ENCODE measurements at places on chromosomes 12 and 14.

DNA sequence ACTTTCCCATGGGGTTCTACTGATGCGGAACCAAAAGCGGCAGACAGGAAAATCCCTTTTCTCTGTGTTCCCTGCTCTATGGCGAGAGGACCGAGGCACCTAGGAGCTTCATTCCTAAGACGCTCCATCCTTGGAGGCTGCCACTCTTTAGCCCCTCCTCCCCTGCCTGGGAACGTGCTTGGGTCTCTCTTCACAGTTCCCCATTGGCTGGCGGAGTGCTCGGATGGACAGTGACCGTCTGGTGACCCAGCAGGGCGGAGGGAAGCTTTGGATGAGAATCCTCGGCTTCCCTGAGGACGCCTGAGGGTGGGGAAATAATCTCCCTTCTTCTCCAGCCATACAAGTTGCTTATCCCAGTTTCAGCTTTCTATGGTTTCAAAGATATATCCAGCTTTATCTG lies 37.3 kb downstream of the KCNA5 start:
- ATAC-seq = no peak

DNA sequence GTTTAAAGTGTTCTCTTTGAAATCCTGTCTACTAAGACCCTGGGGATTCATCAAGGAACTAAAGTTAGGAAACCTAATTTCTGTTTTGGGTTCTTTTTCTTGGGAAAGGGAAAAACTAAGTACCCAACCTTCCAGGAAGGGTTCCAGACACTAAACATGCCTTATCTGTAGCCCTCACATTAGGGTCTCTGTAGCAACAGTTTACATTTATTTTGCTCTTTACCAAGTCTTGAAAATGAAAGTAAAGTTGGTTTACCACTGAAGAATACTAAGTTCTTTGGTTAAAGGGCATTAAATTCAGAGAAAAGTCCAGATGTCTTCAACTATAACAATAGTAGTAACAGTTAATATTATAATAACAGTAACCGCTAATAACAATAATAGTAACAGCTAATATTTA lies 207.5 kb upstream of the CDKN3 start:
- ATAC-seq = no peak

DNA sequence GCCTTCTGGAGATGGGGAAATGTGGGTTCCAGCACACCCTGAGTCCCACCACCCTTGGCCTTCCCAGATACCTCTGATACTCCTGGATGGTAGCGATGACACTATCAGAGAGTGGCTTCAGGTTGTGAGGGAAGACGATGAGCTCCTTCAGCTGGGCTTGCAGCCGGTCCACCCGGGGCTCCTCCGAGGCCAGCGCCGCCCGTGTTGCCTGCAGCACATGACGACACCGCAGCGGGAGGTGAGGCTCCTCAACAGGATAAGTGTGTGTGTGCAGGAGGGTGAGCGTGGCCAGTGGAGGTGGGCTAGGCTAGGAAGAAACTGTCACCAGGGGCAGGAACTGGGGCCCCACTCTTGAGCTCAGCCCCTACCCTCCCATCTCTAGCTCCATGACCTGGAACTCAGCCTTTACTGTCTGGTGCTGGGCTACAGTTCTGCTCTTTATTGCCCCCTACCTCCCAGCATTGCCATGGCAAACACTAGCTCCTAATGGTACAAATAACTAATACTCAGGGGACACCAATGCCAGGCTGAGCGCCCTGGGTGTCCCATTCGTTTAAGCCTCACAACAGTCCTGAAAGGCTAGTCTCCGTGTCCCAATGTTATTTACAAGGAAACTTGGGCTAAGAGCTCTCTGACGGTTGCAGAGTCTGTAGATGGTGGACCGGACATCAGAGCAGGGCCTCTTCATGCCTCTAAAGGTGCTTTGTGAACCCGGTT lies 64.1 kb downstream of the SYNE3 start:
- ATAC-seq = no peak

DNA sequence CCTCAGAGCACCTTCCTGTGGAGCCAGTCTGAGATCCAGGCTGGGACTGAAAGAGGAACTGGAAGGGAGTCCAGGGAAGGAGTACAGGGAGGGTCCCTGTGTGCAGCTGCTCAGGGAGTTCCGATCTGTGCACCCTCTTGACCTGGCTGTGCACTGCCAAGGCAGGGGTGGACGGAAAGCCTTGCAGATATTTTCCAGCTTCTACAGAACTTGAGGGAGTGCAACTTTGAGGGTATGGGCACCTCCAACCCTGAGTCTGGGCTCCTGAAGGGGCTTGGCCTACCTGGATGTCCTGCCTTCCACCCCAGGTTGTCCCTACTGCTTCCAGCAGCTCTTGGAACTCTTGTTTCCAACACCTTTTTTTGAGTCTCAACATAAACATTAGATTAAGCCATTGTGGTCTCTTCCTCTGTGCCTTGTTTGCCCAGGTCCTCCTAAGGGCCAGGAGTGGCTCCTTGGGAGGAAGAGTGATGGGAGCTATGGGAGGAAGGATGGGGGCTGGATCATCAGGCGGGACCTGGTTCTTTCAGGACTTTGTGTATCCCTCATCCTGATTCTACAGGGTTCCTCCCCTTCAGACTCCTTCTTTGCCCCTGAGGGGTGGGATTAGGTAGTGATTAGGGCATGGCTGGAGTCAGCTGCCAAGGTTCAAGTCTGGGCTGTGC lies 3.5 kb downstream of the KRT7 start:
- no peak for ATAC-seq

- ATAC-seq = peak; percentile 48
Measured at GRCh38 chr12:24979329-24979728, 30.4 kb upstream of the BCAT1 start.

- ATAC-seq = no peak
Measured at GRCh38 chr12:120425797-120426196, 12.1 kb upstream of the COX6A1 start.

GRCh38 chr12:58995666-58996363 lies 75.5 kb upstream of the LRIG3 start:
- ATAC-seq = no peak

DNA sequence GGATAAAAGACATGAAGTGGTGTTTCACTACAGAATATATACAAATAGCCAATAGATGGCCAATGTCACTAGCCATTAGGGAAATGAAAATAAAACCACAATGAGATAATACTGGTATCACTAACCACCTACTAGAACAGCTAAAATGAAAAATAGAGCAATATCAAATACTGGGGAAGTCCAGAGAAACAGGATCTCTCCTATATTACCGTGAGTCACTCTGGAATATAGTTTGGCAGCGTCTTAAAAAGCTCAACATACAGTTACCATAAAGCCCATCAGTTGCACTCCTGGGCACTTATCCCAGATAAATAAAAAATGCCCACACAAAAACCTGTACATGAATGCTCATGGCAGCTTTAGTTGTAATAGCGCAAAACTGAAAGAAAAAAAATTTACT lies 101.7 kb downstream of the TMTC1 start:
- no peak for ATAC-seq

- no peak for ATAC-seq
Measured at GRCh38 chr12:26800347-26800746, 32.6 kb downstream of the ITPR2 start.

GRCh38 chr14:34797747-34798583 lies 77.2 kb downstream of the BAZ1A start:
- no peak for ATAC-seq

GRCh38 chr14:94306047-94306978 lies 13.2 kb upstream of the SERPINA10 start:
- no peak for ATAC-seq

DNA sequence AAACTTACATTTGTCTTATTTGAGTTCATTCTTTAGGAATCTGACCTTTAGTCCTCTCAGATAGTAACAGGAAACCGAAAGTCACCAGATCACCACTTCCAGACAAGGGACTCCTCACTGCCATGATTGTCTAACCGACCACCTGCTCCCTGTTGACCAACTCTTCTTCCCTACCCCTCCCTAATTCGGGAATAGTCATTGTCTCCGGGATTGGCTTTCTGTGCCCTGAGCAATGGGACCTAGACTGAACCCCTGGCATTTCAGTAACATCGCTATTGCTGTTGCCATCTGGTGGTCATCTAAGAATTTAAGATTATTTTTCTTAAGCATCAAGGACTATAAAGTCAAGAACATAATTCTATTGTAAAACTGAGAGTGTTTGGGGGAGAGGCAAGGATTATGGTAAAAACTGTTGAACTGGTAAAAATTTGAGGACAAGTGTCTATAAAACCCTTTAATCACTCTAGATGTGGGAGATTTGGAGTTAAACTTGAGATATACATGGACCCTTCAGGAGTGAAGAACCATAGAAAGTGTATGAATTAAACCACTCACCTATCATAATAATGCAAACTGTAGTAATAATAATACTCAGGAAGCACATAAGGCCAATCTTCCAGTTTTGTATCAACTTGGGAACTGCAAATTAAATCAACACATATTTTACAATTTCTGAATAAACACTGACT lies 6.3 kb downstream of the CLEC2A start:
- ATAC-seq = peak; percentile 46

- no peak for ATAC-seq
Measured at GRCh38 chr12:91556909-91557308, 374.3 kb upstream of the DCN start.

DNA sequence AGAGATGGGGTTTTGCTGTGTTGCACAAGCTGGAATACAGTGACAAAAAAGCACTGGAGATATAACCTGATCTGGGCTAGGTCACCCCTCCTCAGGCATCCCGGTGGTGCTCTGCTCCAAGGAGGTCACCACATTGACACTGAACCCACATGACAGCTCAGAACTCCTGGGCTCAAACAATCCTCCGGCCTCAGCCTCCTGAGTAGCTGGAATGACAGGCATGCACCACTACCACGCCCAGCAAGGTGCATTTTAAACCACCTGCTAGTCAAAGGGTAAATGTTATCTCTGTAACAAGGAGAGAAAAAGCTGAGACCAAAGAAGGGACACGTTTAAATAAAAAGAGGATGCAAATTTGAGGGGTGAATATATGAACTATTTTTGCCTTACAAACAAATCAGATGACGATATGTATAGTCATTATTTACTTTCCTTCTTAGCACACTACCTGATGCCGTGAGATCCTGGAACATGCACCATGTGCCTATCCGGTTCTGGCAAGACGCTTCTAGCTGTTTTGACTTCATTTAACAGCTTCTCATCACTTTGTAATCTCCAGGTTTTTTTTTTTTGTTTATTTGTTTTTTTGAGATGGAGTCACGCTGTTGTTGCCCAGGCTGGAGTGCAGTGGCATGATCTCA lies 135.1 kb downstream of the PPM1H start:
- ATAC-seq = no peak

DNA sequence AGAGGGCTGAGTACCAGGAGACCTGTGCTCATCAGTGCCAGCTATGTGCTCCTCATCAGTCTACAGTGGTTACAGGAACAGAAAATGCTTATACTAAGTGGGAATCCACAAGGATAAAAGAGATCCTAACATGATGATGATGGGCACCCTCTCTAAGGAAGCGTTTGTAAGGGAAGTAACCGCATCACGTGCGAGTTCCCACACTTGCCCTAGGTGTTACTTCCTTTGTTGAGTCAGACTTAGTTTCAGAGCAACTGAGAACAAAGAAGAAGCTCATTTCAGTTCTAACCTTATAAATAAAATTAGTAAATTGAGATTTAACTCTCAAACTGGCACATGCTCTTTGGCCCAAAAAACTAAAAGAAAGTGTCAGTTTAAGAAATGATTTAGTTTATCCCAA lies 956.4 kb upstream of the TMEM132C start:
- no peak for ATAC-seq

GRCh38 chr14:99509871-99510555 lies 28.8 kb downstream of the CCNK start:
- ATAC-seq = no peak

DNA sequence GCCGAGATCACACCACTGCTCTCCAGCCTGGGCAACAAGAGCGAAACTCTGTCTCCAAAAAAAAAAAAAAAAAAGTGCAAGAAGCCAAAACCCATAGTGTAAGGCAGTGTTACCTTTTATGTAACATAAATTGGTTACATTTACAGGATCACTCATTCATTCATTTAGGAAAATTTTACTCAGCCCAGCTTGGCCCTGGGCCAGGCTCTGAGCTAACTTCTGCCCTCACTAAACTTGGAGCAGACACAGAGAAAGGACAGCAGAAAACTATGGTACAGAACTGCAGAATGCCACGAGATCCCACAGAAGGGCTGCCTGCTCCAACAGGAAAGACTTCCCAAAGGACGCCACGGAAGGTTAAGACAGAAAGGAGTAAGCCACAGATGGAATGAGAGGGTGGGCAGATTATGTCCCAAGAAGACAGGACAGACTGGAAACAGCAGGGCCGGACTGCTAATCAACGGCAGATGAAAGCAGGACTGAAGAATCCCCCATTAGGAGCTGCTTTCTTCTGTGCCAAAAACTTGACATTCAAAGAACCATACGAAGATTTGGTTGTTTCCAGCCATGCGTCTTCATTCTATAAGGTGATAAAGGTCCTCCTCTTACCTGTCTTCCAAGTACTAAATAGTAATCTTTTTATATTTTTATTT lies 18.9 kb downstream of the PPP1R13B start:
- ATAC-seq = peak; percentile 28

DNA sequence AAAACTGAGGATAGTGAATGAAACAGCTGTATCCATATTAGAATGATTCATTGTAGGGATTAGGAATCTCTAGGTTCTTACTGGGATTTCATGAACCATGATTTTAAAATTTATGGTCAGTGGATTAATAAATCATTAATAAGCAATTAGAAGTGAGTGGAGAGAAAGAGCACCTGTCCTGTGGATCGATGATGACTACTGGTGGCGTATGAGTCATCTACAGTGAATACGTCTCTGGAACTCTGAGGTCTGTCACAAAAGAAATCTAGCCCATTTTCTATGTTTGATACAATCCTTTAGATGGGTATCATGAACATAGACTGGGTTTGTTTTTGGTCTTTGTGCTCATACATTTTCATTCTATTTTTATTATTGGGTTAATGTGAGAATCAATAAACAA lies 77.3 kb upstream of the RTL1 start:
- no peak for ATAC-seq

DNA sequence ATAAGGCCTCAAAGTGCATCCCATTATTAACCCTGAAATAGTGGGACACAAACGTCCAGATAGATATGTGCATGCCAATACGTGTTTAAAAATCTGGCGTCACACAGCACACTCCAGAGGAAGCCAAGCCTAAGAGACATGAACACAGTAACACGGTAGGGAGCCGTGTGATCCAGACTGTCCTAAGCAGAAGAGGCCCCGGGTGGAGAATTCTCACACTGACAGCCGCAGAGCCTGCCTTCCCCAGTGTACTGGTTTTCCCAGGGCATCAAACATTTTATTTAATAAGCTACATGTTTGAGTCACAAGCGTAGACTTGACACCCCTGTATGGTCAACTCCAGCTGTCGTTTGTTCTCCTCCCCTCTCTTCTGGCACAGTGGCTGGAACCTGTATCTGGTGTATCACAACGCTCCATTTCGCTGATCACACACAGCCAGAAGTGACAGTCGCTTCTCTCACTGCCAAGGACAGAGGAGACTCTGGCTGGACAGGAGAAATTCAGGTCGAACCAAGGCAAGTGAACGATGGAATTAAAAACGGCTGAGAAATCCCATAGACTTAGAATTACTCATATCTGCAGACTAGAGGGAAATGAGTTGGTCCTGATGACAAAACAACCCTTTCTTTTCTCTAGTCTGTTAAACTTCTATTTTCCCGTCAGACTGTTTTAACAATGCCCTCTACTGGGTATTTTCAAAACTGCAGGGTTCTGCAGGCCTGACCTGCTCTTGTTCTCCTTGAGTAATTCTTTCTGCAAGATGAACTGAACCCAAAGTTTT lies 359.9 kb downstream of the RGS6 start:
- peak; percentile 65 for ATAC-seq

- ATAC-seq = no peak
Measured at GRCh38 chr12:100225491-100225890, 24.9 kb downstream of the ACTR6 start.

GRCh38 chr14:32233260-32233659 lies 30.2 kb upstream of the RNU6-8 start:
- no peak for ATAC-seq

- no peak for ATAC-seq
Measured at GRCh38 chr14:53947452-53948204, 9.0 kb downstream of the BMP4 start.

Data from gastroesophageal sphincter (tissue), 4 donors.